Stimulated activated CD4-positive, alpha-beta T cell treated with anti-CD3 and anti-CD28 coated beads, Interleukin-1b, Interleukin-23, amount 100 ng/mL, for 1 hour (primary cell): ENCODE measurements at places on chromosomes 3 and 15.

DNA sequence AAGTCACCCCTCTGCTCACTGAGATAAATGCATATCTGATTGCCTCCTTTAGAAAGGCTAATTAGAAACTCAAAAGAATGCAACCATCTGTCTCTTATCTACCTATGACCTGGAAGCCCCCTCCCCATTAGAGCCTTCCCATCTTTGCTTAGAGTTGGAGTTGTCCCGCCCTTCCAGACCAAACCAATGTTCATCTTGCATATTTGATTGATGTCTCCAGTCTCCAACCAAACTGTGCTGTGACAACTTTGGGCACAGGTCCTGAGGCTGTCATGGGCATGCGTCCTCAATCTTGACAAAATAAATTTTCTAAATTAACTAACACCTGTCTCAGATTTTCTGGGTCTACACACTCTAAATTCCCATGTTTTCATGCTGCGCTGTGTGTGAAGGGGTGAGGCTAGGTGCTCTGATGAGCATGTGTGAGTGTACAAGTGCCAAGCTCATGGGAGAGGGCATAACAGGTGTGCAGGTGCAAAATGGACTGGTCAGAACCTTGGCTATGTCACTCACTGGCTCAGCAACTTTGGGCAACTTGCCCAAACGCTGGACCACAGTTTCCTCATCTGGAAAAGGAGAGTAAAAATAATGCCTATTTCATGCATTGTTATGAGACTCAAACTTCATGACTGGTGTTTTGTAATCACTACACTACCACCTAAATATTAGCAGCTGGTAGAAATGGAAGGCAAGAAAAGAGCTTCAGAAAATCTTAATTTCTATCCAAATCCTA is 7.2 kb downstream of the DAPK2 start:
- DNase-seq, result no peak

DNA sequence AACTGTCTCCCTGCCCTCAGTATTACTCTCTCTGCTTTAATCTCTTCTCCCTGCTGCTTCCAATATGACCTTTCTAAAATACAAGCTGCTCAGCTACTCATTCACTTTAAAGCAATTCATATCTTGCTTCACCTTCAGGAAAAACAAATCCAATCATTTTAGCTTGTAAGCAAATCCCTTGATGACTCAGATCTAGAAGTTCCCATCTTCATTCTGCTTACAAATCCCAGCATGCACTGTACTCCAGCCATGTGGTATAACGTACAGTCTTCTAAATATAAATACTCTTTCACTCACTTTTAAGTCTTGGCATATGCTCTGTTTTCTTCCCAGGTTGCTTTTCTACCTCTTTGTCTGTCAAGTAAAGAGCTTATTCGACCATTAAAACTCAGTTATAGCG is 1009.1 kb upstream of the SEMA6D start:
- no peak for DNase-seq

DNA sequence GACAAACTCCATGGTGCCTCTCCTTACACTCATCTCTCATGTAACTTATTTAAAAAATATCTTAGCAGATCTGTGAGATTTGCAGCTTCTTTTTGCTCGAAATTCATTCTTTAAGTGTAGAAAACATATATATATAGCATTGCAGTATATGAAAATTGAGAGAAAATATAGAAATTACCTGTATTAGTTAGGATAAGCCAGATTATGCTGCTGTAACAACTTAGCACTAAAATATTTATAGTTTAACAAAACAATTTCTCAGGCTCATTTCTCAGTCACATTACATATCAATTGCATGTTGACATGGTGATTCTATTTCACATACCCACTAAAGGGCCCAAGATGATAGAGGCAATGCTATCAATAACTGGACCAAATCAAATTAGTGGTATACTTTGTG is 54.7 kb downstream of the NR2F2 start:
- DNase-seq, result no peak

- DNase-seq, result no peak
Observed at GRCh38 chr3:140051019-140051957, 116.3 kb downstream of the CLSTN2 start.

GRCh38 chr3:187811585-187812250 is 66.5 kb upstream of the BCL6 start:
- DNase-seq, result no peak

GRCh38 chr15:96268442-96269204 is 61.9 kb upstream of the NR2F2 start:
- DNase-seq, result no peak

DNA sequence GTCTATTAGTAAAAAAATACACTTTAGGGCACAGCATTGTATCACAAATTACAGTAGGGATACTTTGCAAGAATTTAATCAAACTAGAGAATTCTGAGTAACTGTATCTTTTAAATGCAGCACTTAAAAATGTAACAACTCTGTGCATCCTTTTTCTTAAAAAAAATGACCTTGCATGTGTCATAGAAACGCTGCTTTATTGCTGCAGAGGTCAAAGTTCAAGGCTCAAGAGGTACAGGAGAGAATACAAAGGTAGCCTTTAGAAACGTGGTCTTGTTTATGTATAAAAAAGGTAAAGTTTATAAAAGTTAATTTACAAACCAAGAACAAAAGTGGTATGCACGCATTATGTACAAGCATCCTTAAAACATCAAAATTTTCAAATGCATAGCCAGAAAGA is 122.0 kb downstream of the TJP1 start:
- no peak for DNase-seq

DNA sequence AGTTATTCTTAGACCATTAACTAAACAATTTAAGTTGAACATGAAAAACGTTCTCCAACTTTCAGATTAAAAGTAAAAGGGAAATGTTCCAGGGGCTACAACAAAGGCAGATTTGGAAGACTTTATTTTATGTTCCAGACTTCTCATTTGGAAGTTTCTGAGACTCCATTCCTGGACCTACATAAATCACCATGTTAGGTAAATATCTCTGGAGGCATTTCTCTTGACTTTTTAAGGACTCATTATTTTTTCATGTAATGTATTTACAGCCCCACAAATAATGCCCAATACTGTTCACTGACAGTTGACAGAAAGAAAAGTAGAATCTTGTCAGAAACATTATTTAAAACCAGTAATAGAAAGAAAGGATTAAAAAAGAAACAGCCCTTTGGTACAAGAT is 352.1 kb downstream of the SLC9A9 start:
- no peak for DNase-seq

- DNase-seq, result no peak
Observed at GRCh38 chr3:126113238-126113555, 29.3 kb upstream of the SLC41A3 start.

DNA sequence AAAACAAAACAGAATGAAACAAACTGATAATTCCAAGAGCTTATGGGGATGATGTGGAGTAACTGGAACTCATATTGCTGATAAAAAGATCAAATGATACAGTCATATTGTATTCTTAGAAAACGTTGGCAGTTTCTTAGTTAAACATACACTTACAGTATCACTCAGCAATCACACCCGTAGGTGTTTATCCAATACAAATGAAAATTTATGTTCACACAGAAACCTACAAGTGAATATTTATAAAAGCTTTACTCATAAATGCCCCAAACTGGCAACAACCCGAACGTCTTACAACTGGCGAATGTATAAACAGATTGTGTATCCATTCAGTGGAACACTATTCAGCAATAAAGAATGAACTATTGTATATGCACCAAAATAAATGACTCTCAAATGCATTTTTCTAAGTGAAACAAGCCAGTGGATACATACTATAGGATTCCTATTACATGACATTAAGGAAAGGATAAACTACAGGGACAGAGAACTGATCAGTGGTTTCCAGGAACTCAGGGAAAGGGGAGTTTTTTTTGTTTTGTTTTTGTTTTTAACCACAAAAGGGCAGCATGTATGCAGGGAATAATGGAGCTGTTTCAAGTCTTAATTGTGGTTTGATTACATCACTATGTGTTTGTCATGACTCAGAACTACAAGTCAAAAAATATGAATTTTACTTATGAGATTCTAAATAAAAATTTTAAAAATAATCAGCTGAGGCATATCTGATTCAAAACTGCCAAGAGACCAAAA is 71.8 kb upstream of the NDUFB4 start:
- no peak for DNase-seq

DNA sequence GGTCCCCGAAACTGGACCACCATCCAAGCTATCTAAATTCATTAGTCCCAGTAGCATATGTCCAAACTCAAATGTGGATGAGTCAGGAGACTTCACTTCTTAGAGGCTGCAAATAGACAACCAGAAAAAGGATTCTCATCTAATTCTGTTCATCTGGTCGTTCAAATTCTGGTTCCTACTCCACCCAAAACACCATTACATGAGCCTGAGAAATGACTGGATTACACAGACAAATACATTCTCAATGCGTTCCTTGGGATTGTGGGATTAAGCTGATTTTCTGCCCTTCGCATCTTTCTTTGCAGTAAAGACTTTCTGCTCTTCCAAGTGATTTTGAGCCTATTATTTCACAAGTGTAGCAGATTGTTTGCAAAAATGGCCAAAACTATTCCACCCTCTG is 472.3 kb upstream of the PROK2 start:
- DNase-seq, result no peak

GRCh38 chr15:67063689-67064606 is 1.5 kb upstream of the SMAD3 start:
- no peak for DNase-seq

GRCh38 chr3:23829242-23829934 is 23.6 kb downstream of the UBE2E1 start:
- DNase-seq, result no peak

DNA sequence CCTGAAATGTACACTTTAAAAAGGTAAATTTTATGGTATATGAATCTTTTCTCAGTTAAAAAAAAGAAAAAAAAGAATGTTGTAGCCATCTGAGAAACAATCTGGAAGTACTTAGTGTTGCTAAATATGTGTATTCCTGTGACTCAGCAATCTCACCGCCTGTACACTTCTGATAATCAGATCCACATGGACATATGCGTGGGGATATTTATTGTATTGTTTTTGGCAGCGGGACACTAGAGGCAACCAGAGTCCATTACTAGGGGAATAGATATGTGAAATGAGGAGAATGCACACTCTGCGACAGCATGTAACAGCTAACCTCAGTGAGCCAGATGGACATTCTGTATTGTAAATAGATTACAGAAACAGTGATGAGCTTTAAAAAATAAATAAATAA is 65.4 kb downstream of the AQP9 start:
- no peak for DNase-seq

DNA sequence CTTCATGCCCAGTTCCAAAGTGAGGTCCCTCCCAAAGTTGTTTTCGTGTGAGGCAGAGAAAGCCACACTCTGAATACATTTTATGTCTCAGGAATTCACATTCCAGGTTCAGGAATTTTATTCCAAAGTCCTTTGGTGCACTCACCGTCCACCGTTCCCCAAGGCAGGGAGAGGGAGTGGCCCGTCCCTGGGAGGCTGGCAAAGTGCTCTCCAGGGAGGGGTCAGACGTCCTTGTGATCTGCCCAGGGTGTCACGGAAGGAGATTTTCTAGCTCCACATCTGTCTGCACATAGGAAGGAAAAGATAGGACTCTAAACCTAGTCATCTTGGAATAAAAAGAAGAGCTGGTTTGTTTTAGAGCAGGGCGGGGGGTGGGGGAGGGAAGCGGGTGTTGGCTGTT is 47.9 kb downstream of the KLF13 start:
- no peak for DNase-seq

DNA sequence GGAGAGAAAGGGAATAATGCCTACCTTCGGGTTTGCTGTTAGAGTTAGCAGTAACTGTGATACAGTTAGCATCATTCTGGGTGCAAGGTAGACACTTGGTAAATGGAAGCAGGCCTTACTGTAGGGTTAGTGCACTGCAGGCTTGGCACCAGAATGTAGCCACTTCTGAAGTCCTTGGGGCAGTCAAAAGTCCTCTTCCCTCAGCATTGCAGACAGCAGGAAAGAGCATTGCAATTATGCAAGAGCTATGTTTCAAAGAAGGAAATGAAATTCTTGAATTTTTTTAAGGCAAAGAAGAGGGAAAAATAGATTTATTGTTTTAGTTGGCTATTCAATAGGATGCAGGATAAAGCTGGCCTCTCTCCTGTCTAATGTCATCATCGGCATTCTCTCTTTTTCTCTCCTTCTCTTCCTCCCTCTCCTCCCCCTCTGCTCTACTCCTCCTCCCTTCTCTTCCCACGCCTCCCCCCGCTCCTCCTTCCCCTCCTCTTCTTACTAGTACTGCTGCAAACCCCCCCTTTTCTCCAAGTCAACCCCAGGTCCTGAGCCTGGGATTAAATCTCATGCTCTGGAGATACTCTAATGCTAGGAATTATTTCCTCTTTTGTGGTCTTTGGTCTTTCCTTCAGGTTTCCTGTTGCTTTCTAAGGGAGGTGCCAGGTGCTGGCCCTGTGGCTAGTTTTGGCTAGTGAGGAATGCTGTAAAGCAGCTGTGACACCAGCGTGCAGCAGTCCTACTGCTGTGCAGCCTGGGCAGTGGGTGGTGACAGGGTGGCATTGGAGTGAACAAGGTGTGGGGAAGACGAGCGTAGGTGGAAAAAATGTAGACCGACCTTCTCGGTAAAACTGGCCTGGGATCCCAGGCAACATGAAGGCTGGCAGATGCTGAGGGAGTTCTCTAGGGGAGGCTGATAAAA is 21.7 kb downstream of the EEFSEC start:
- no peak for DNase-seq

- DNase-seq, result no peak
Observed at GRCh38 chr3:192515664-192516045, 211.7 kb downstream of the FGF12 start.

- DNase-seq, result no peak
Observed at GRCh38 chr3:156483426-156483825, 71.5 kb downstream of the SSR3 start.

GRCh38 chr3:146308682-146309081 is 57.8 kb upstream of the PLSCR4 start:
- DNase-seq, result no peak

GRCh38 chr3:83496462-83496861 is 1462.3 kb upstream of the CADM2 start:
- DNase-seq, result no peak

- DNase-seq, result no peak
Observed at GRCh38 chr3:172154768-172155664, 115.6 kb downstream of the FNDC3B start.

DNA sequence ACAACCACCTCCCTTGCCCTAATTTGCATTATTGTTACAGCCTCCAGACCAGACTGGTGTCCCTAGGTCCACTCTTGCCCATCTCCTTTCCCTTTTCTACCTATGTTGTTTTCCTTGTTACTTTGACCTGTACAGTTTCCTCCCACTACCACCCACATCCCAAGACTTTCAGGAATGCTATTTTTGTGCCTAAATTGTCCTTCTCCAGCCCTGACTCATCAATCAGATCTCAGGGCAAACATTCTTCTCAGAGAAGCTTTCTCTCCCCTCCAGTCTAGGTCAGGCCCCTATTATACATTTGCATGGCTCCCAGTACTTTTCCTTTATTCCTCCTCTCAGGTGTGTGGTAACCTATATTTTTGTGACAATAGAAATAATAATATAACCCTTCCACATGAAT is 241.5 kb downstream of the IGSF11 start:
- DNase-seq, result no peak

- peak; percentile 53 for DNase-seq
Observed at GRCh38 chr15:44726568-44727484, 9.5 kb upstream of the TRIM69 start.

GRCh38 chr15:85986741-85987140 is 92.9 kb upstream of the AGBL1 start:
- no peak for DNase-seq

GRCh38 chr3:3015185-3016089 is 94.7 kb downstream of the IL5RA start:
- no peak for DNase-seq

GRCh38 chr3:186472456-186473008 is 71.6 kb downstream of the CRYGS start:
- no peak for DNase-seq

- DNase-seq, result no peak
Observed at GRCh38 chr15:59751552-59752413, 62.7 kb upstream of the BNIP2 start.

GRCh38 chr15:28969511-28970085 is 83.8 kb downstream of the APBA2 start:
- no peak for DNase-seq
